ENCODE measurements at places on chromosomes 16 and 17.

DNA sequence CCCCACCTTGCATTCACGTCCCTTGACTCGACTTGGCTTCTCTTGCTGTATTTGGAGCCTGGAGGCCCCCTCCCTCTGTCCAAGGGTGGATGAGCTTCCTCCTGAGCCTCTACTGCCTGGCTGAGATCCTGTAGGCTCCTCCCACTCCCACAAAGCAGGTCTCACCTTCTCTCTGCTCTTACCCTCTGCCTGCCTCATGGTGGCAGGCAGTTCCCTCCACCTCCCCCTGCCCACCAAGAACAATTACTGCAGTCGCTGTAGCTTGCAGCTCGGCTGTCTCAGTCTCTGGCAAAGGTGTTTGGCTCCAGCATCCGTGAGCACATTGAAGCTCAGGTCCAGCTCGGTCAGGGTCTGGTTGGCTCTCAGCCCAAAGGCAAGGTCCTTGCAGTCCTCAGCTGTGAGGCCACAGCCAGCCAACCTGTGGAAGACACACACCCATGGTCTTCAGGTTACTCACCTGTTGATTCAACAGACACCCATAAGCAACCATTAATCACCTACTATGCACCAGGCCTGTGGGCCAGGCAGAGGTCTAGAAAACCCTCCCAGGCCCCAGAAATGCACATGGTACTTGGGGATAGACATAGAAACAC lies 42.6 kb downstream of the NLRP1 start:
- DNase-seq, result no peak

DNA sequence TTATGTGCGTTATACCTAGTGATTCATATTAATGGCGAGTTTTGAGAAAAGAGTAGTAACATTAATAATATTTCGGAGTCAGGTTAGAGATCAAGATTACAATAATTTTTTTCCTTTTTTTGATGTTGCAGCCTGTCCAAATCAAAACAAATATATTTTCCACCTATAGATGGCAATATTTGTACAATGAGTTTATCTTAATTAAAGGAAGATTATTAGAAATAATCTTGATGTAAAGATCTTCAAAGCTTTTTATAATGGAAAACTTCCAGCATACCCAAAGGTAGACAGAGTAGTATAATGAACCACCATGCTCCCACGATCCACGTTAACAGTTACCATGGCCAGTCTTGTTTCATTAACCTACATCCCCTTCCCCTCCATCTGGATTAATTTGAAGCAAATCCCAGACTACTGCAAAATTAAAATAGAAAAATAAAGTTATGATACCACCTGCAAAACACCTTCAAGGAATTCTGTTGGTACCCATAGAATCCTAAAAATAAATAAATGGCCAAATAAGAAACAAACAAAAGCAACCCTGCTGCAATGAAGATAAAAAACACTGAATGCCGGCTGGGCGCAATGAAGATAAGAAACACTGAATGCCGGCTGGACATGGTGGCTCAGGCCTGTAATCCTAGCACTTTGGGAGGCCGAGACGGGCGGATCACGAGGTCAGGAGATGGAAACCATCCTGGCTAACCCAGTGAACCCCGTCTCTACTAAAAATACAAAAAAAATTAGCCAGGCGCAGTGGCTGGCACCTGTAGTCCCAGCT lies 46.5 kb upstream of the GINS3 start:
- DNase-seq, result no peak

- DNase-seq, result no peak
Measured at GRCh38 chr17:44362949-44363612, 572 bp downstream of the FAM171A2 start.

DNA sequence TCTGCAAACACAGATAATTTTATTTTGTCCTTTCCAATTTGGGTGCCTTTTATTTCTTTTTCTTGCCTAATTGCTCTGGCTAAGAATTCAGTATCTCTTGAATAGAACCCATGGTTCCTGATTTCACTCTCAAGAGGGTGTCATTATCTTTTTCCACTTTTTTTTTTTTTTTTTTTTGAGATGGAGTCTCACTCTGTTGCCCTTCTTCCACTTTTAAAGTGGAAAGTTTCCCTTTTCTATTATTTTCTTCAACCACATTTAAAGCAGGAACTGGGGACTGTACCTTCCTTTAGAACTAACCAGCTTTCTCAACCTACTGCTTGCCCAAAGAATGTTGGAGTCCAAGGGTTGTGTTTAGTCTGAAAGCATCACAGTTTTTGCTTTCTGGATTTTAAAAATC lies 31.1 kb downstream of the SLFN11 start:
- DNase-seq, result no peak

GRCh38 chr17:382644-383533 lies 30.3 kb upstream of the RPH3AL start:
- peak; percentile 28 for DNase-seq

GRCh38 chr16:85437166-85438052 lies 175.7 kb upstream of the GSE1 start:
- DNase-seq, result peak; percentile 40

DNA sequence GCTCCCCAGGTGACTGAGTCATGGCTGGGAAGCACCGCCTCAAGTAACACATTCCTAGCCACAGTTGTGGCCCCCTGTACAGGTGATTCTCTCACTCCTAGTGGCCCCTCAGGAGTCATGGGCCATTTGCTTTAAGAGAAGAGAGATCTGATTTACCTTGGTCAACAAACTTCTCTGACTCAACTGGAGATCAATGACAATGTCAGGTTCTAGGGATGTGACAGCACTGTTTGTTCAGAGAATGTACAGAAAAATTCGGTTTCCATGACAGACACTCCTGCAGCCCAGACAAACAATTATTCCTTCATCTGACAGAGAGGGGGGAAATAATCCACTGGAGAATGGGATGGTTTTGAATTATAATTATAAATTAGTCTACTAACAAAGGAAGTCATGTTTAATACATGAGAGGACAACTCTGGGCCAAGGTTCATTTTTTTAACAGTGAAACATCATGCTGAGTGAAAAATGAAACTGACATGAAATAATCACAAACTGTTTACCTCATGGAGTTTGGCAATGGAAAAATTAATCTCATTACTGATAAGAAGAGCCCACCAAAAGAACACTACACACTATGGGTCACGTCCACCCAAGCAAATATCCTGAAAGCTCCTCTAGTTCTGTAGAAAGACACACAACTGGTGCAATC lies 9.7 kb downstream of the ERN1 start:
- no peak for DNase-seq

DNA sequence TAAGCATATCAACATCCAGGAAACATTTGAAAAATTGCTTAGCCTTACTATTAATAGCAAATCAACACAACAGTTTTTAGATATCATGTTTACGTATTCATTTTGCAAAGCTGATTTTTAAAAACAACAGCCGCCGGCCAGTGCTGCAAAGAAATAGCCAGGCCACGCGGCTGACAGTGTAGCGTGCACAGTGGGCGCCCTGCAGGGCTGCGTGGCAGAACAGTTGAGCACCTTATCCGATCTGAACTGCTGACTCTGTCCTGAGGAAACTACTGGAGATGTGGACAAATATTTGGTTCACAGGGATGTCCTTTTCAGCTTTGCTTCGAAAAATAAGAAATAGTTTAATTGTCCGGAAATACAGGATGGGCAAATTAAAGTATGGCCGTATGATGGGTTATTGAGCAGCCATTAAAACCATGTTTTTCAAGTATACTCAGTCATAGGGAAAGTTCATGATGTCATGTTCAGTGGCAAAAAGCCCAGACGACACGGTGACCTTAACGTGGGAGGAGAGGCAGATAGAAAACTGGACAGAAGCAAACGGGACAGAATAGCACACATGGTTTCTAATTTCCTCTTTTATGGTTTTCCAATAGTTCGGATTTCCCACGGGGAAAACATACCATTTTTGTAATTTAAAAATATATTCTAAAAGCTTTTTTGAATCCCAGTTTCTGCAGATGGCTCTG lies 52.4 kb upstream of the ENDOV start:
- peak; percentile 18 for DNase-seq

DNA sequence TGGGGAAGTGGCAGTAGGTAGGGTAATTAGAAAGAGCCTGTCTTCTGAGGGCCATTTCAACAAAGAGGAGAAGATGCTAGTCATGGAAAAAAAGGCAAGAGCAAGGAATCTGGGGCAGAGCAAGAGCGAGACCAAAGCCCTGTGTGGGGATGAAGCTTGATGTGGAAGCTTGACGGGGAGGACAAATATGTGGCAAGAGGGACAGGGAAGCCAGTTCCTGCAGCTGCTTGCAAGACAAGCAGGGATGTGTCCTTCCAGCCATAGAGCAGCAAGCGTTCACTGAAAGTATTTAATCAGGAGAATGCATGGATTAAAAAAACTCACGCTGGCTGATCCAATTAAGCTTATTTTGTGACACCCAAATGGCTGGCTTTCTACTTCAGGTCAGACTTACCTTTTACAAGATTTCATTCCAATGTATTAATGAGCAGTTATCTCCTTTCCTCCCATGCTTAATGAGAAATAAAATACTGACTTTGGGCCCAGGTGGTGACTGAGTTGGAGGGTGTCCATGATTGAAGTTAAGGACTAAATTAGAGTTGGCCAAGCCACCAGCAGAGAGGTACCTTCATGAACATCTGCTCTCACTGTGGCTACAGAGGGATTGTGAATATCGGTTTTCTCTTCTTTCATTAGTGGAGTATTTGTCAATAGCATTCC lies 76.8 kb downstream of the ABCA8 start:
- DNase-seq, result no peak

DNA sequence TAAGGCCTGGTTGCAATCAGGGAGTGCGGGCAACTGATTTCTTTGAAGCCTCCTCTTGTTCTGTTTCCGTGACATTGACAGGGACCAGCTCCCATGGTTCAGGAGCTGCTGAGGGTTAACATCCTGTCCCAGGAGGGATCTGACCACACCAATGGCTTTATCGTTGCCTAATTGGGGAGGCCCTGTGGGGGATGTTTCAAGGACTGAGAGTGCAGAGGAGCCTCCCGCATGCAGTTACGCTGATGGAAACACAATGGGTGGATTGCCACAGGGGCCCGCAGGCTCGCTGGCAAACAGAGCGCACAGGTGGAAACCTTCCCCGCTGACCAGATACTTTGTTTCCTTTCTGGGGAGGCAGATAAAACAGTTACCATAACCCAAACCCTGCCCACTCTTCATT lies 23.8 kb upstream of the ABCC1 start:
- DNase-seq, result no peak

- DNase-seq, result no peak
Measured at GRCh38 chr16:52861614-52862022, 191.1 kb downstream of the CHD9NB start.

DNA sequence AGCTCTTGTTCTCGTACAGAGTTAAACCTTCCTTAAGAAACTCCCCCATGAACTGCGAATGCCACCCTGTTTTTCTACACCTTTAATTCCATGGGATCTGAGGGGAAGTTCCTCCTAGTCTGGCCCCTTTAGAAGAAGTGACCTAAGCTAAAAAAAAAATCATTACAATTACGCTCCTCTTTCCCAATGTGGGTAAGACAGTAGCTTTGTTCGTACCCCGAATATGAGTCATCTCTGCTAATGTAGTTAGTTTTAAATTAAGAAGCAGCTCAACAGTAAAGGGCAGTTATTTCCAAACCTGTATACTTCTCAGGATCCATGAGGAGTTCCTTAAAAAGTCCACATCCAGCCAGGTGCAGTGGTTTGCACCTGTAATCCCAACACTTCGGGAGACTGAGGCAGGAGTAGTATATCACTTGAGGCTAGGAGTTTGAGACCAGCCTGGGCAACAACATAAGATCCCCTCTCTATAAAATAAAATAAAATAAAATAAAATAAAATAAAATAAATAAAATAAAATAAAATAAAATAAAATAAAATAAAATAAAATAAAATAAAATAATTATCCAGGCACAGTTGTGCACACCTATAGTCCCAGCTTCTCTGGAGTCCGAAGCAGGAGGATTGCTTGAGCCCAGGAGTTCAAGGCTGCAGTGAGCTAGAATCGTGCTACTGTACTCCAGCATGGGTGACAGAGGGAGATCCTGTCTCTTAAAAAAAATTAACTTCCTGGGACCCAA lies 26.1 kb downstream of the RCVRN start:
- DNase-seq, result no peak

DNA sequence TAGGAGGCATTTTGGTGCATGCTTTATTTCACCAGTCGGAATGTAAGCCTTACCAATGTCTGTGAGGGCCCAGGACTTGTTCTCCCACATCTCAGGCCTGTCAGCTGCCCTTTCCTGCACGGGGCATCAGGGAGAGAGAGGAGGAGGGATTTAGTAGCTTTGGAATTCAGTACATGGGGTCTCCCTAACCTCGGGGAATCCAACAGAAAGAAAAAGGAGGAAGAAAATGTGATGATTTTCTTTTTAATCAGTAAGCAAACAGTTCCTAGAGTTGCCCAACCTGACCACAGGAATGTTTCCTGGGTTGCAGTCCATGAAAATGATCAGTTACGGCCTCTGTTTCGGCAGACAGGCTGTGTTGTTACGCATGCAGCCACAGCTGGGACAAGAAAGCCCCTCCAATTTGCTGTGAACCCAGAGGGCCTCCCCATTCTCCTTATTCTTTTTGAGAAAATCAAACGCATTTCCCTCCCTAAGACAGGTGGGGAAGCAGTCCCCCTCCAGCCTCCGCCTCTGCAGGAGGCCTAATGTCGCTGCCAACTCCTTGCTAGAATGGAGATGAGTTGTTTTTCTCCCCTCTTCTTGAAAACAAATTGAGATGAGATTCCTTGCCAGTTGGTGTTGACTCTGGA lies 53.1 kb upstream of the TANGO6 start:
- DNase-seq, result peak; percentile 20

DNA sequence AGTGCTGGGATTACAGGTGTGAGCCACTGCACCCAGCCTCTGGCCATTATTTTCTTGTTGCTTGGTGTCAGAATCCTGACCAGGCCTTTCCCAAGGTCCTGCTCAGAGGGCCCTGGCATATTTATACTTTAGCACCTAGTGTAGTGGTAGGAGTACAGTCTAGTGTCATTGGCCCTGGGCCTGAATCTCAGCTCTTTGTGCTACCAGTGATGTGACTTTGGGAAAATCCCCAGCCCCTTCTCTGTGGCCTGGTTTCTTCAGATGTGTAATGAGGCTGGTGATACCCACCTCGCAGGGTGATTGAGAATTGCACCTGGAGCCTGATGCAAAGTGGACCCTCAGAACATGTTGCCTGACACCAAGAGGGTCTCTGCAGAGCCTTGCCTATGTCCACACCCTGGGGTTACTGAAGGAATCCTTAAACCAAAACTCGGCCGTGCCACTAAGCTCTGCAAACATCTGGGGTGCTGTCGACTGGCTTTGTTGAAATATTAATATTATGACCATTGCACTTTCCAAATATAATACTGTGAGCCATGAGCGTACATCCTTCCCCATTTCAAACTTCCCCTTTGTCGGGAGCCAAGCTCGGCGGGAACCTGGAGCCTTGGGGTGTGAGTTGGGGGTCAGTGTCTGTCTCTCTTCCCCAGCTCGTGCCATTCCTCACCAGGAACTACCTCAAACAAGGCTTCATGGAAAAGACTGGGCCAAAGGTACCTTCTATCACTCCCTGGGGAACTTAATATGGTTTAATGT lies 18.0 kb upstream of the RNF135 start:
- no peak for DNase-seq

DNA sequence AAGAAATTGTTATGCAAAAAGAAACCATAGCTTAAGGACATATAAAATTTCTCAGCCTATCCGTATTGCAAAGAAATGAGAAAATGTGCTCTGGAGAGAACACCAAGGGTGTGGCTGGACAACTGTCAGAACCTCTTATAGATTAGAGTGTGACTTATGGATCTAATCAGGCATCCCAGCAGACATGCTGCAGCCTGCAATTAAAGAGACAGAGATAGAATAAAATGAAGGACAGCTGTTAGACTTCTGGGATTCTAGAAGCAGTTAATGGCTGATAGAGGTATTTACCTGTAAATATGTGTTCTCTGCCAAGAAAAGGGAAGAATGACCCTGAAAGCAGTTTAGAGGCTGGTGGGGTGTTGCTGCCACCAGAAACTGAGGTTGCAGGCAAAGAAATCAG lies 160.1 kb upstream of the KIF2B start:
- DNase-seq, result no peak

All from fibroblast of the conjunctiva (primary cell).